Left hindlimb (tissue), 1 donor: ENCODE measurements at places on chromosomes 12 and 14.
A peak's percentile ranks its signal among the peaks of the same experiment; 100 is the strongest.

GRCh38 chr12:93536766-93537488 is 35.5 kb upstream of the SOCS2 start:
- no peak for DNase-seq

DNA sequence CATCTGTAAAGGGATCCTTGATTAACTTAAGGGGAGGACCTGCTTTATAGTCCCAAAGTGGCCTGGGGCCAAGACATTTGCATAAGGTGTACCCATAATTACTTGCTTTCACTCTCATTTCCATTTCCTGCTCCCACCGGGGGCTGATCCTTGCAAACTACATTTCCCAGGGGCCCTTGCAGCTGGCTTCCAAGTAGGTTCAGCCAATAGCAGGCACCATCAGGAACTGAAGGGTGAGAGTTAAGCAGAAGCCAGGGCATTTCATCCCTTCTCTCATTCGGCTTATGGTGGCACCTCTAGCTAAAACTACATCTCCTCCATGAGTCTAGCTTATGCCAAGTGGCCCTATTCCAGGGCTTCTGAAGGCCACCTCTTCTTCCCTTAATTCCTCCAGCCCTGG is 88.8 kb downstream of the CCDC60 start:
- no peak for DNase-seq

DNA sequence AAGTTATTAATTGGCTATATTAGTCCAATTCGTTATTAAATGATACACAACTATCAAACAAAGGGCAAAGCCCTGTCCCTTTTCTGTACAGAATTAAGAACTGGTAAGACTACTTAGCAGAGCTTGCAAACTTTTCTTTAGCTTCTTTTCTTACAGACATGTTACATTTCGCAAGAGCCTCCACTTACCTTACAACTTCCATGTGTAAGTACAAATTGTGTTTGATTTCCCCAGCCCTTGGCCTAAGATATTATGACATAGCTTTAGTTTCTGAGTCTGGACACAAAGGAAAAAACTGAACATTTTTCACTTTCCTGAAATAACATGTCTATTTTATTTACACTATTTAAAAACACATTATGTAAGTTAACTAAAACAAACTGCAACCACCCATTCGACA is 1.7 kb downstream of the ATF7 start:
- no peak for DNase-seq

DNA sequence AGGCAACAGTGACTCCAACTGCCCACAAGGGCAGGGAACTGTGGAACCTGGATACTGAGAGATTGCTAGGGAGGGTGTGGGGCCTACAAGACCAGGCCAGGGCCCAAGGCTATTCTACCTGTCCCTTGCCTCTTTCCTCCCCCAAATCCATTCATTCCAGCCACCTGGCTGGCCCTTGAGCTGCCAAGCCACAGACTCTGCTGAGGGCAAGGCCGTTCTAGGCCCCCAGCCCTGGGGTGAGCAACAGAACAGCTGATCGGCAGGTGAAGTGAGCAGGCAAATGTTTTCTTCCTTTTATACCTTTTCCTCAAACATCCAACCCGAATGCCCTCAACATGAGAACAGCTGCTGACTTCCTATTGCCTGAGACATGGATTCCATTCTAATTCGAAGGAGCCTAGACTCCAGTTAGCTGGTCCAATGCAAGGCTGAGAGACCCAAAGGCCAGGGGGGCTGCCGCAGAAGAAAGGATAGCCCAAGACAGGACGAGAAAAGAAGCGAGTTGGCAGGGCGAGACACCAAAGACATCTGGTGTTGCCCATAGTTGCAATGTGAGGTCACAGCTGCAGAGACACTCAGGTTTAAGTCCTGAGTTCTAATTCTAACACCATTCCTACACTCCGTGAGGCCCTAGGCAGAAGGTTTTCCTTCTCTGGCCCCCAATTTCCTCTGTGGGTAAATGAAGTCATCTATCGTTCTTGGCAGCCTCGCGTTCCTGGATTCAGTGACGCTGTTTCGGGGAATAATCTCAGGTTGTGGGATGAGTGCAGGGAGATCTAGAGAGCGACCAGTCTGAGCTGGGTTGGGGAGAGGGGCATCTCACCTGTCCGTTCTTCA is 1.7 kb downstream of the C1QL4 start:
- no peak for DNase-seq

DNA sequence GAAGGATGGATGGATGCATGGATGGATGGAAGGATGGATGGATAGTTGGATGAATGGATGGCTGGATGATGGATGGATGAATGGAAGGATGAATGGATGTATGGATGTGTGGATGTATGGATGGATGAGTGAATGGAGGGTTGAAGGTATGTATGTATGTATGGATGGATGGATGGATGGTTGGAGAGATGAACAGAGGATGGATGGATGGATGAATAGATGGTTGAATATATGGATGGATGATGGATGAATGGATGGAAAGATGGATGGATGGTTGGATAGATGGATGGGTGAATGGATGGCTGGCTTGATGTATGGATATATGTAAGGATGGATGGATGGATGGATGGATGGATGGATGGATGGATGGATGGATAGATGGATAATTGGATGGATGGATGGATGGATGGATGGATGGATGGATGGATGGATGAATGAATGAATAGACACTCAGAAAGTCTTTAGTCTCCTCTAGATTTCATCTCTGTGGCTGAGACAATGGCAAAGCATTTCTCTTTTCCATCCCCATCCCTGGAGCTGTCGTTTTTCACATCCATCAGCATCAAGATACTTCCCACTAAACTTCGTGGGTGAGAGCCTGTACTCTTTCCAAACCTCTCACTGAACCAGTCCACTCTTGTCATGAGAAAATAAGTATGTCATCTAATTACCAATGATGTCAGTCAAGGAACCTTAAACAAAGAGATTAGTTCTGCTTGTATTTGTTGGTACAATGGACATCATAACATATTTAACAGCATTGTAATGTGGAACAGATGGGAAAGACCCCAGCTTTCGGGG is 74.8 kb upstream of the CLMN start:
- no peak for DNase-seq

DNA sequence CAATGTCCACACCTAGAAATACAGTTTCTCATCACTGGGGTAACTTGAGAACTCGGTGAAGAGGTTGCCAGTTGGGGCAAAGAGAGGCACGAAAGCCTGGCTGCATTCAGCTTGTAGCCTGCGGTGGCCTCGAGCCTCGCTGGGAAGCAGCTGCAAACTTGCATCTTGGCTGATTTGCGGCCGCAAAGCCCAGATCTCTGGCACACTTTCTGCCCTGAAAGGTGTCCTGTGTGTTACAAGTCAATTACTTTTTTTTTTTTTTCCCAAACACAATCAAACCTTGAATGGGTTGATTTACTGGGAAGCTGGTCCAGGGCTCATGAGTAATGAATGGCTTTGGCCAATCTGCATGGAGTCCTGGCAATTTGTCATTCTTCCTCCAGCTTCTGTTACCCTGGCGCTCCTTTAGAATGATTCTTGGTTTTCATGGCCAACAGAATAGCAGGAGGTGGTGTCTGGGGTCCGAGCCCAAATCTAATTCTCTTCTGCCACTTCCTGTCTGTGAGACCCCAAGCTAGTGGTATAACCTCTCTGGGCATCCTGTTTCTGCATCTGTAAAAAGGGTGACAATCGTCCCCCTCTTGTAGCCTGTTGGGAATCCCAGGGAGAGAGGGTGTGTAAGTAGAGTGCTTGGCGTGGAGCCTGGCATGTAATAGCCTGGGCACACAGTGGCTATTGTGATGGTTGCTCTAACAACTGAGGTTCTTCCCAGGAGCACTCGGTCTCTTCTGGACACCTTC is 6.7 kb downstream of the BCL7A start:
- DNase-seq, result no peak

GRCh38 chr14:75514673-75515628 is 7.3 kb upstream of the BATF start:
- peak; percentile 42 for DNase-seq

DNA sequence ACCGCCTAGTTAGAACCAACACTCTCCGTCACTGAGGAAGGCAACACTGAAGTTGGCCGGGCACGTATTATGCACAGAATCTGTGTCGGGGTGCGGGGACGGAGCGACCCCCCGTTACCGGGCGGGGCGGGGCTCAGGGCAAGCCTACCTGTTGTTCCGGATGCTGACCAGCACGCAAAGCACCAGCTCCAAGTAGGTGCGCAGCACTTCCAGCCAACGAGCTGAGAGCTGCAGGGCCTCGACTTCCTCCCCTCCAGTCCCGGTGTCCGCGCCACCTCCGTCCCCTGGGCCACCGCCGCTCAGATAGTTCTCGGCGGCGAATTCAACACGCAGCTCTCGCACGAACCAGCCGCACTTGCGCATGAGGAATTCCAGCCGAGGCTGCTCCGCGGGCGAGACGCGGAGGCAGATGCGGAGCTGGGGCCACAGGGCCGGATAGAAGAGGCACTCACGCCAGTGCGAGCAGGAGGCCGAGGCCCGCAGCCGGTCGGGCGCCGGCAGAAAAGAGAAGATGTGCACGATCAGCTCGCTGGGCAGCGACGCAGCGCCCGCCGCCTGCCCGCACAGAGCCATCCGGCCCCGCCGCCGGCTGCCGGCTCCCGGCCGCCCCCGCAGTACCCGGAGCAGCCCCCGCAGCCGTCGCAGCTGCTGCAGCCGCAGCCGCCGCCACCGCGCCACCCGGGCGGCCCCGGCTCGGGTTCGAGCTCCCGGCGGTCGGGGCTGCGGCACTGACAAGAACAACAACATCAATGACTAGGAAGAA is 636 bp downstream of the FBXO33 start:
- peak; percentile 63 for DNase-seq
